ENCODE measurements at places on chromosomes 16 and 17.

DNA sequence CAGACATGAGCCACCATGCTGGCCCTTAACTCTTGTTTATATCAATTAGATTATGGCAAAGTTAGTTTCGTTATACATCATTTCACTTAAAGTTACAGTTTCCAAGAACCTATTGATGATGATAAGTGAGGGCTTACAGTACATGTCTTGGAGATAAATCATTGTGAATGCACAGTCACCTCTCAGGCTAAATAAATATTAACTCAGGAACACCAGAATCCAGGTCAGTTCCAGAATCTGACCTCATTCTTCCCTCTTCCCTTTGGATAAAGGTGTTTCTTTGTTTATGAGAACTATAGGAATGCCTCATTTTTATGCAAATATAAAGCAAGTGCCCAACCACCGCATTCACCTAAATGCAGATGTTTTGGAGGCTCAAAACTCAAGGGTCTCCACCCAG, 48.4 kb upstream of the CRYM start:
- no peak overlapping the region for H3K4me3 ChIP-seq
- H3K4me1 ChIP-seq, result no peaks in the 10 kb centered on the region
- no peak for DNase-seq
- H3K27ac ChIP-seq, result no peak overlapping the region

GRCh38 chr16:85676466-85676865, 12.3 kb downstream of the GINS2 start:
- DNase-seq, result no peak
- H3K4me1 ChIP-seq, result peaks cover 14% of the 10 kb centered on the region
- H3K27ac ChIP-seq, result no peak overlapping the region
- H3K4me3 ChIP-seq, result no peak overlapping the region
- no peaks in the 10 kb centered on the region for H3K36me3 ChIP-seq

- peaks cover 29% of the 10 kb centered on the region for H3K4me1 ChIP-seq
- no peaks in the 10 kb centered on the region for H3K27me3 ChIP-seq
- H3K36me3 ChIP-seq, result no peaks in the 10 kb centered on the region
- H3K4me3 ChIP-seq, result peak overlapping the region; percentile 13
- DNase-seq, result peak; percentile 62
- peak overlapping the region; percentile 42 for H3K27ac ChIP-seq
These were observed 2.9 kb downstream of the SLC16A3 start for GRCh38 chr17:82231562-82232321.

- peaks cover 32% of the 10 kb centered on the region for H3K4me1 ChIP-seq
- H3K4me3 ChIP-seq, result peak overlapping the region; percentile 64
- H3K27ac ChIP-seq, result no peak overlapping the region
- no peak for DNase-seq
These were observed 968 bp downstream of the CEP112 start for GRCh38 chr17:66190738-66191592.

DNA sequence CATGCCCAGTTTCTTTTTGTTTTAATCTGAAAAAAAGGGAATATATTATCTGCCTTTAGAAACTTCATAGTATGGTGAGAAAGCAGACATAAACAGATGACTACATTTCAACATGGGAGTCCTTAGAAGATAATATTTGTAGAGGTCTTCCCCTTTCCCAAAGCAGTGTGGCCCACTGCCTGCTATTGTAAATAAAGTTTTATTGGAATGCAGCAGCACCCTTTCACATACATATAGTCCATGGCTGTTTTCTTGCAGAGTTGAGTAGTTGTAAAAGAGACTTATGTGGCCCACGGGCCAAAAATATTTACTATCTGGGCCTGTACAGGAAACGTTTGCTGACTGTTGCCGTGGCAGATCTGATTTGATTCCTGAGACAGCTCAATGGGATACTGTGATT, 8.5 kb downstream of the KATNIP start:
- no peak overlapping the region for H3K4me3 ChIP-seq
- no peaks in the 10 kb centered on the region for H3K36me3 ChIP-seq
- no peak overlapping the region for H3K27ac ChIP-seq
- no peaks in the 10 kb centered on the region for H3K4me1 ChIP-seq

GRCh38 chr17:68865584-68865983, 89.6 kb downstream of the ABCA8 start:
- DNase-seq, result no peak
- peaks cover 5% of the 10 kb centered on the region for H3K27me3 ChIP-seq
- H3K36me3 ChIP-seq, result no peaks in the 10 kb centered on the region
- no peak overlapping the region for H3K4me3 ChIP-seq
- no peaks in the 10 kb centered on the region for H3K4me1 ChIP-seq
- no peak overlapping the region for H3K27ac ChIP-seq

- peaks cover 9% of the 10 kb centered on the region for H3K36me3 ChIP-seq
- H3K4me3 ChIP-seq, result no peak overlapping the region
- H3K27me3 ChIP-seq, result no peaks in the 10 kb centered on the region
- DNase-seq, result no peak
- no peaks in the 10 kb centered on the region for H3K4me1 ChIP-seq
- no peak overlapping the region for H3K27ac ChIP-seq
These were observed 4.0 kb downstream of the CRYBA1 start for GRCh38 chr17:29250666-29251065.

- no peaks in the 10 kb centered on the region for H3K36me3 ChIP-seq
- H3K4me1 ChIP-seq, result peaks cover 9% of the 10 kb centered on the region
- H3K27me3 ChIP-seq, result no peaks in the 10 kb centered on the region
These were observed 14.9 kb upstream of the BEAN1 start for GRCh38 chr16:66412182-66412581.

GRCh38 chr17:65572581-65573281, 11.3 kb upstream of the AXIN2 start:
- DNase-seq, result no peak
- H3K27ac ChIP-seq, result no peak overlapping the region
- H3K27me3 ChIP-seq, result no peaks in the 10 kb centered on the region
- H3K4me3 ChIP-seq, result no peak overlapping the region
- no peaks in the 10 kb centered on the region for H3K36me3 ChIP-seq

- DNase-seq, result no peak
- peak overlapping the region; percentile 62 for H3K4me3 ChIP-seq
- H3K27ac ChIP-seq, result peak overlapping the region; percentile 77
- H3K4me1 ChIP-seq, result peaks cover 29% of the 10 kb centered on the region
- H3K36me3 ChIP-seq, result peaks cover 13% of the 10 kb centered on the region
These were observed 837 bp downstream of the LRRC59 start for GRCh38 chr17:50396261-50397110.

DNA sequence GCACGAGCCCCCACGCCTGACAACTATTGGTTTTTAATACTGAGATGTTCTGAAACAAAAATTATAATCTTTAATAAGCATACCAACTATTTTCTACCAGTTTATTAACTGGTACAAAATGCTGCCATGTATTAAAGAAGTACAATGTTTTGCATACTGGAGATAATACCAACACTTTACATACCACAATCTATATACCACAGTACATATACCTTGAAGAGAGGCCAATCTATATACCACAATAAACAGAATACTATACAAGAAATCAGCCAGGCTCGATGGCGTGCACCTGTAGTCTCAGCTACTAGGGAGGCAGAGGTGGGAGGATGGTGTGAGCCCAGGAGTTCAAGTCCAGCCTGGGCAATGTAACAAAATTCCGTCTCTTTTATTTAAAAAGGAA, 9.9 kb downstream of the GPATCH8 start:
- H3K4me1 ChIP-seq, result peaks cover 7% of the 10 kb centered on the region
- H3K36me3 ChIP-seq, result peaks cover 14% of the 10 kb centered on the region
- H3K4me3 ChIP-seq, result no peak overlapping the region

GRCh38 chr17:40952661-40953060, 14.1 kb downstream of the KRT39 start:
- no peaks in the 10 kb centered on the region for H3K4me1 ChIP-seq
- no peaks in the 10 kb centered on the region for H3K27me3 ChIP-seq
- no peak overlapping the region for H3K27ac ChIP-seq
- H3K4me3 ChIP-seq, result no peak overlapping the region

GRCh38 chr16:724188-725040, 1.8 kb downstream of the CCDC78 start:
- peaks cover 25% of the 10 kb centered on the region for H3K4me1 ChIP-seq
- H3K27ac ChIP-seq, result no peak overlapping the region
- DNase-seq, result no peak
- H3K4me3 ChIP-seq, result no peak overlapping the region
- H3K27me3 ChIP-seq, result no peaks in the 10 kb centered on the region
- no peaks in the 10 kb centered on the region for H3K36me3 ChIP-seq

- no peaks in the 10 kb centered on the region for H3K36me3 ChIP-seq
- peaks cover 13% of the 10 kb centered on the region for H3K4me1 ChIP-seq
- H3K27me3 ChIP-seq, result no peaks in the 10 kb centered on the region
- H3K4me3 ChIP-seq, result no peak overlapping the region
- DNase-seq, result no peak
- no peak overlapping the region for H3K27ac ChIP-seq
These were observed 833 bp upstream of the BCAR1 start for GRCh38 chr16:75252049-75252864.

GRCh38 chr17:42779936-42780850, at the start of gene WNK4:
WNK4 (plus strand) TSS chr17:42780610; CDS start chr17:42780699, 89 bp downstream.
- H3K27ac ChIP-seq, result no peak within 1 kb of the TSS
- H3K36me3 ChIP-seq, result peaks cover 43% of the 10 kb centered on the region
- no peak within 1 kb of the TSS for H3K4me3 ChIP-seq
- H3K4me1 ChIP-seq, result peaks cover 30% of the 10 kb centered on the region
- H3K27me3 ChIP-seq, result peaks cover 18% of the 10 kb centered on the region
- DNase-seq, result no peak

GRCh38 chr16:1494711-1495110, 1.6 kb downstream of the TELO2 start:
- H3K27me3 ChIP-seq, result no peaks in the 10 kb centered on the region
- no peak for DNase-seq
- peaks cover 36% of the 10 kb centered on the region for H3K36me3 ChIP-seq
- no peak overlapping the region for H3K4me3 ChIP-seq
- H3K4me1 ChIP-seq, result peaks cover 25% of the 10 kb centered on the region

DNA sequence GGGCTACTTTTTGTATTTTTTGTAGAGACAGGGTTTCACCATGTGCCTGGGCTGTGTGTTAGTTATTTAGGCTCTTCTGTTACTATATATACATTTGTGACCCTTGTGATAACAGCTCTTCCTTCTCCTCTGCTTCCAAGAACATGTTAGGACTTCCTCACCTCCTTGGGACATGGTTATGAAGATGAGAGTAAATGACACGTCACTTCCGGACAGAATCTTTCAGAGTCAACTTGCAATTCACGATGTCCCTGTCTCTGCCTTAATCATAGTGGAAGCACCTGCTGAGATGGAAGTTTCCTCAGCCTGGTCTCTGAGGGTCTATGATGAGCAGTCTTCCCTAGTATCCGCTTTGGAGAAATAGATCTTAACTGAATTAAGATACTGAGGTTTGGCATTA, 42.9 kb downstream of the CCDC42 start:
- H3K27me3 ChIP-seq, result peaks cover 3% of the 10 kb centered on the region
- H3K4me1 ChIP-seq, result no peaks in the 10 kb centered on the region
- no peak overlapping the region for H3K4me3 ChIP-seq
- no peaks in the 10 kb centered on the region for H3K36me3 ChIP-seq
- no peak overlapping the region for H3K27ac ChIP-seq

- H3K27ac ChIP-seq, result no peak overlapping the region
- no peaks in the 10 kb centered on the region for H3K4me1 ChIP-seq
- no peak overlapping the region for H3K4me3 ChIP-seq
- no peaks in the 10 kb centered on the region for H3K27me3 ChIP-seq
These were observed 447.3 kb upstream of the MAF start for GRCh38 chr16:80047842-80048241.

DNA sequence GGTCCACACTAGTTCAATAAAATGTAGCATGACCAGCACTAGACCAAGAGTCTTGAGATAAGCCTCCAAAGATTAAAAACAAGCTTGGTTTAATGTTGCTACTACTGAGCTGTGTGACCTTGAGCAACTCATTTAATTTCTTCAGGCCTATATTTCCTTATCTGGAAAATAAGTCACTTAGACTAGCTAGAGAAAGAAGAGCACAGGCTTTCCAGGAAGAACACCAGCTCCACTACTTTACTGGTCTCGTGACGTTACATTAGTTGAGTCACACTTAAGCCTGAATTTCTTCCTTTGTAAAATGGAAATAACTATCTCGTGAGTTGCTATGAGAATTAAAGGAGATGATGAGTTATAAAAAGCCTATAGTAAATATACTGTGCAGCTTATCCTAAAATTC, 5.4 kb downstream of the HELZ start:
- H3K4me3 ChIP-seq, result no peak overlapping the region
- H3K27ac ChIP-seq, result no peak overlapping the region
- peaks cover 47% of the 10 kb centered on the region for H3K36me3 ChIP-seq
- H3K4me1 ChIP-seq, result peaks cover 18% of the 10 kb centered on the region

GRCh38 chr17:2054512-2055291, at the start of gene HIC1:
HIC1 (plus strand) TSS chr17:2055103; CDS start chr17:2056691, 1,588 bp downstream.
- H3K4me1 ChIP-seq, result peaks cover 55% of the 10 kb centered on the region
- H3K36me3 ChIP-seq, result no peaks in the 10 kb centered on the region
- no peak within 1 kb of the TSS for H3K27ac ChIP-seq
- peak; percentile 89 for DNase-seq
- no peak within 1 kb of the TSS for H3K4me3 ChIP-seq
- no peaks in the 10 kb centered on the region for H3K27me3 ChIP-seq

Data from B cell (primary cell).